Fibroblast of skin of right quadriceps (primary cell): ENCODE measurements at places on chromosomes 5 and 9.

DNA sequence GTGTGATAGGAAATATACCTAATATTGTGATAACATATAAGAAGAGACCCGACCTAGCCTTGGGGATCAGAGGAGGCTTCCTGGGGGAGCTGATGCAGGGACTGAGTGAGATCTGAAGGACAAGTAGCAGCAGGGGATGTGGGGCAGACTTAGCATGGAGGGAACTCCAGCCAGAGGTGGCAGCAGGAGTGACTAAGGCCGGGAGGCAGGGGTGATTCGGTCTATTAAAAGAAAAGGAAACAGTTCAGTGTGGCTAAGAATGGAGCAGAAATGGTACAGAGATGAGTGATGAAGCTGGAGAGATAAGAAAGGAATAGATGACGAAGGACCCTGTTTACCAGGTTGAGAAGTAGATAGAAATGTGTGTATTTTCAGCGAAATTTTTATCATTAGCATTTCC lies 408.8 kb downstream of the ENC1 start:
- DNase-seq, result no peak

DNA sequence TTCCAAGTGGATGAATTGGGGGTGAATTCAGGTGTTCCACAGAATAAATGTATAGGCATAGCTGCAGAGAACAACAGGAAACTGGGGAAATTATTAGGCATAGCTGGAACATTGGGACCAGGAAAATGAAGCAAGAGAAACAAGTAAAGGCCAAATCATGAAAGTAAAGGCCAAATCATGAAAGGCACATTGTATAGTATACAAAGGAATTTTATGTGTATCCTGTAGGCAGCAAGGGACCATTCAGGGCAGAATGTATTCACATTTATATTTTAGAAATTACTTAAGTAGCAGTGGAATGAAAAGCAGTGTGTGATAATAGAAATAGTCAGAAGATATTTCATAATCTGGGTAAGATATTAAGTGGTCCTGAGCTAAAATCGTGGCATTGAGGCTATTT lies 127.3 kb upstream of the GRHPR start:
- no peak for DNase-seq

GRCh38 chr5:78843436-78843835 lies 141.7 kb downstream of the ARSB start:
- DNase-seq, result no peak

- DNase-seq, result no peak
Measured at GRCh38 chr5:158811350-158811749, 288.4 kb downstream of the EBF1 start.

DNA sequence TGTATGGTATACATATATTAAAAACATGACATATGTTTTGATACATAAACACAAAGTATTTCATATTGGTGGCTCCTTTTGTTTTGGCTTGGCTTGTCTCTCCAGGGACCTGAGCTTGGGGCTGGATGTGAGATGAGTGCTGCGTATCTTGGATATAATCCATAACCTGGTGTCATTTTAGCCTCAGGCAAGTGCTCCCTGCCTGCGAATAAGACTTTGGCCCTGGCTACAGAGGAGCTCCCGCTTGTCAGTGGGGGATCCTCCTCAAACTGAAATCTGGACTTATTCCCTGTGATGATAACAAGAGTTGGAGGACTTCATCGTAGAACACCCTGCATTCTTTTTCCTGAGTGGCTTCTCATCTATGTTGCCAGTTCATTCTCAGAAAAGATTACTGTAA lies 341.7 kb upstream of the CLINT1 start:
- DNase-seq, result no peak

DNA sequence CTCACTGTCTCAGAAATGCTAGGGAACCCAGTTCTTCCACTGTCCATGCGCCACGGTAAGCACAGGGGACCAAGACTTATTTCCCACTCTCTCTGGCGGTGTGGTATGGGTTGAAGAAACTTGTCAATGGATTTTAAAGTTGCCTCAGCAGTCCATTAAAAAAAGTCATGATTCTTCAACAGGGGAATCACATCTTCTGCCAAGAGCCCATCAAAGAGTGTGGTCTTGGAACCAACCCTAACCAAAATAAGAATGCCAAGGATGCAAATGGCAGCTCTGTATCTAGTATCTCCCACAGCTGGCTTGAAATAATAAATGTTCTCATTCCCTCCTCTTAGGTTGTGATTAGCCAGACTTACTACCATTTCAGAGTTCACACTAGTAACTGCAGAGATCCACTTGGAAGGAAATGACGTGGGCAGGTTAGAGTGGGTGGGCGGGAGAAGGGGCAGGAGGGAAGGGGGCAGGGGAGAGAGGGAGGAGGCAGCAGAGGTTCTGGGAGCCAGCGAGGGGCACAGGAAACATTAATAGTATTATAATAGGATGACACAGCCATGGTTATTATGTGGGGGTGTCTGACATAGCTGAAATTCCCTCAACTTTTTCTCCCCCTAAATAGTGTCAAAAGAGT lies 17.6 kb downstream of the PTCH1 start:
- DNase-seq, result no peak

- DNase-seq, result peak; percentile 98
Measured at GRCh38 chr5:143244000-143244736, 159.3 kb downstream of the NR3C1 start.

GRCh38 chr5:106637275-106637674 lies 1033.5 kb downstream of the EFNA5 start:
- no peak for DNase-seq

- DNase-seq, result no peak
Measured at GRCh38 chr5:107592515-107592914, 78.2 kb downstream of the EFNA5 start.

DNA sequence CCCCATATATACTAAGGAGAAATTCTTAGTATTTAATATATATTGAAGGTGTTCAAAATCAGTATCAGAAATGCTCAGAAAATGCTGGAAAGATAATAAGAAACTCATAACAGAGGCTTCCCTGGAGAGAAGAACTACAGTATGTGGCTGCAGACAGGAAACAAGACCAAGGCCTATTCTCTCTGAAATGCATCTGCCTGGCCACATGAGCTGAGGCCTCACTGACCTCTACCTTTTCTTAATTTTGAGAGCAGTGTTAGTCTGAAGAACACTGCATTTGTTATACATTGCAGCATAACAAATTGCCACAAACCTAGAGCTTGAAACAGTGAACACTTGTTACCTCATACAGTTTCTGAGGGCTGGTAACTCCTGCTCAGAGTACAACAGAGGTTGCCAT lies 133.4 kb upstream of the SPEF2 start:
- no peak for DNase-seq

DNA sequence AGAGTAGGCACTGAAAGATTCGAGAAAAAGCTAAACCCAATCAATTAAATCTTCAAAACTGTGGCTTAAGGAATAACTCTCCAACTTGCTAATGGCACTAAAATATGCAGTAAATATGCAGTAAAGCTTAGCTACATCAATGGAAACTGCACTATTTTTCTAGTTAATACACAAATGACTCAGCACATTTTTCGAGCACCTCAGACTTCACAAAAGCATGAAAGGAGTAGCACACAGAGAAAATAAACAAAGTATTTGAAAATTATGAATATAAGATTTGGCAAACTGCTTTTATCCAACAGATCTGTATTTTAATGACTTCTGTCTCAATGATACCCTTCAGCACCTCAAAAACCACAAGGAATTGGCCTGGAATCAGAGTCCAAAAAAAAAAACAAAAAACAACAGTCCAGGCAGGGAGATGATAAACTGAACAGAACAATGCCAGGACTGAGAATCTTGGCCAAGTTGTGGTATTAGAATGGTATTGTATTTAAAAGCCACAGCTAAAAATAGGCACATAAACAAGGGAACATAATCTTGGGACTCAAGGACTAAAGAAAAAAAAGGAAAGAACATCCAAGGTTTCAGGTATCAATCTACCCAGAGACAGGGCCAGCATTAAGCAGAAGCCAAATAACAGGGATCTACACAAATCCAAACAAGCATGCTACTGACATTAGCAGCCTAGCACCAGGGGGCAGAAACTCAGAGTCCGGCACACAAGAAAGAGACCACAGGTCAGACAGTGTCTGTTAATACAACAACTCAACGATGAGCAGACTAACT lies 21.4 kb downstream of the TMEM245 start:
- peak; percentile 85 for DNase-seq

DNA sequence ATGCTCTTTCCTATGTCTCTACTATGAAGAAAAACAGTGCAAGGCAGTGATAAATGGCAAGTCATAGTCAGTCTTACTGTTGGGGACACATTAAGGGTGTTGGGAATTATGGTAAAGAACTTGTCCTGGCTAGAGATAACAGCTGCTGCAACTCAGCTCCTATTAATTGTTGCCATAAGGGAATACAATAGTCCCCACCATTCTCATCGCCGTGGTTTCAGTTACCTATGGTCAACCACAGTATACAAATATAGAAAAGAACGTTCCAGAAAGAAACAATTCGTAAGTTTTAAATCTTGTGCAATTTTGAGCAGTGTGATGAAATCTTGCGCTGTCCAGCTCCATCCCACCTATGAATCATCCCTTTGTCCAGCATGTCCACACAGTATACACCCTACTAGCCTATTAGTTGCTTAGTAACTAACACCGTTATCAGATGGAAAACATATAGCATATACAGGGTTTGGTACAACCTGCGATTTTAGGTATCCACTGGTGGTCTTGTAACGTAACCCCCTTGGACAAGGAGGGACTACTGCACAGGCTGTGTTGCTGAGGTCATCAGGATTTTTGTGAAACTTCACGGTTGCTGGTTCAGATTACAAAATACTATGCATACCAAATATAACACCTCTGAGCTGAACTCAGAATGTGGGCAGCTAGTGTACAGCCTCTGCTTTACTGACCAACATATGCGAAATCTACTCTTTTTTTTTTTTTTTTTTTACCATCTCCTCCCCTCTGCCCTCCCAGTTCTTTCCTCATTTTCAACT lies 53.5 kb downstream of the ZFR start:
- peak; percentile 58 for DNase-seq

GRCh38 chr9:7105095-7105494 lies 347.3 kb downstream of the KDM4C start:
- DNase-seq, result no peak

GRCh38 chr5:108193021-108193795 lies 188.7 kb downstream of the FBXL17 start:
- peak; percentile 79 for DNase-seq

DNA sequence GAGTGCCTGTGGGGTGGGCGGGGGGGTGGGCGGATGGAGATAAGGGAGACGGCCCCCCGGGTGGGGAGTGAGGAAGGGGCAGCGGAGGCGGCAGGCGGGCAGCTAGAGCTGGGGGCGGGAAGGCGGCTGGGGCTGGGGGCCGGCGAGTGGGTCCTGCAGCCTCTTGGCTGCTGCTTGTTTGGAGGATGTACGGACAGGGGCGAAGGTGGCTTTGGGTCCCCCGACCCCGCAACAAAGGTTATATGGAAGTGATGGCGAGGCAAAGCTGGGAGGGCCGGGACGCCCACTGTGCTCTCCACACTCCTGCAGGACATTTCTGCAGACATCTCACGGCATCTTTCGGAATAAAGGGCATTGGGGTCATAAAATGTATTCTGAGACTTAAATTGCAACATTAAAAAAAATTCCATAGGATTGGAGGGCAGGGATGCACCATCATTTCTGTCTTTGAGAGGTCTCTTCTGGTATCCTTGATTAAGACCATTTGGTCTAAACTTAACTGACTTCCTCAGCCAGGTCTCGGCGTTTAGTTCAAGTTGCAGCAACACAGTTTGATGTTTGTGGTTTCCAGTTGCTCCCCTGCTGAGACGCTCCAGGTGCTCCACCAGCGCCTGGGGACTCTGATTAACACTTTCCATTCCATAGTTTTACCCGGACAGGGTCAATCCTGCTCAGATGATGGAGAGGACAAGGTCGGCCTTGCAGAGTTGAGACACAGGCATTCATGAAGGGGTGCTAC lies 101.6 kb upstream of the SSBP2 start:
- DNase-seq, result peak; percentile 54

- DNase-seq, result no peak
Measured at GRCh38 chr5:136435946-136436543, 70.7 kb upstream of the TRPC7 start.

- DNase-seq, result peak; percentile 91
Measured at GRCh38 chr5:21680196-21680595, 1172.9 kb downstream of the CDH12 start.

DNA sequence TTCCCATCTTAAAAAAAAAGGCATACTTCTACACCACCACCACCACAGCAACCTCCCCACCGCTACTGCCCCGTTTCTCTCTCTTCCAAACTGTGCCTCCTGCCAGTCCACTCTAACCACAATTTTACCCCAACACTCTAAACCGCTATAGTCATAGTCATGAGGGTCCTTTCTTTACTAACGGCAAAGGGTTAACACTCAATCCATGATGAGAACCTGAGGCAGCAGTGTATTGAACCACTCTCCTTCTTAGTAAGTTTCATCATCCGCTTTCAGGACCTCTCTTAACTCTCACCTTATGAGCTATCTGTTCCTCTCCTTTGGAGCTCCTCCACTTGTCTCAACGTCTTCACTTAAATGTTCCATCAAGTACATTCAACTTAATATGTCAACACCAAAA lies 34.0 kb downstream of the IDNK start:
- DNase-seq, result no peak

- no peak for DNase-seq
Measured at GRCh38 chr5:104526866-104527265, 964.3 kb upstream of the NUDT12 start.

- peak; percentile 27 for DNase-seq
Measured at GRCh38 chr5:163916376-163916775, 411.0 kb downstream of the MAT2B start.

- no peak for DNase-seq
Measured at GRCh38 chr9:14402583-14402982, 88.6 kb upstream of the NFIB start.

- no peak for DNase-seq
Measured at GRCh38 chr5:139958432-139959148, 84.5 kb downstream of the NRG2 start.

DNA sequence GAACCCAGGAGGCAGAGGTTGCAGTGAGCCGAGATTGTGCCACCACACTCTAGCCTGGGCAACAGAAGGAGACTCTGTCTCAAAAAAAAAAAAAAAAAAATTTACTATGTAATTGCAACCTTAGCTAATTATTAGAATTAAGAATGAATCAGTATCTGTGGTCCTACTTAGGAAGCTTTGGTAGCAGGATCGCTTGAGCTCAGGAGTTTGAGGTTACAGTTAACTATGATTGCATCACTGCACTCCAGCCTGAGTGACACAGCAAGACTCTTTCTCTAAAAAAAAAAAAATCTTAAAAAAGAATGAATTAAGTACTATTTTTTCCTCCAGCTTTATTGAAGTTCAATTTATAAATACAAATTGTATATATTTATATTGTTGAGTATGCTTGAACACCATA lies 16.7 kb downstream of the NDUFAF2 start:
- DNase-seq, result peak; percentile 63
